ENCODE measurements at places on chromosomes 12 and 14.

- DNase-seq: no peak
These were observed 85.6 kb downstream of the BMP4 start for GRCh38 chr14:53871011-53871410.

GRCh38 chr12:27922531-27923139 is 49.9 kb downstream of the PTHLH start:
- no peak for DNase-seq

DNA sequence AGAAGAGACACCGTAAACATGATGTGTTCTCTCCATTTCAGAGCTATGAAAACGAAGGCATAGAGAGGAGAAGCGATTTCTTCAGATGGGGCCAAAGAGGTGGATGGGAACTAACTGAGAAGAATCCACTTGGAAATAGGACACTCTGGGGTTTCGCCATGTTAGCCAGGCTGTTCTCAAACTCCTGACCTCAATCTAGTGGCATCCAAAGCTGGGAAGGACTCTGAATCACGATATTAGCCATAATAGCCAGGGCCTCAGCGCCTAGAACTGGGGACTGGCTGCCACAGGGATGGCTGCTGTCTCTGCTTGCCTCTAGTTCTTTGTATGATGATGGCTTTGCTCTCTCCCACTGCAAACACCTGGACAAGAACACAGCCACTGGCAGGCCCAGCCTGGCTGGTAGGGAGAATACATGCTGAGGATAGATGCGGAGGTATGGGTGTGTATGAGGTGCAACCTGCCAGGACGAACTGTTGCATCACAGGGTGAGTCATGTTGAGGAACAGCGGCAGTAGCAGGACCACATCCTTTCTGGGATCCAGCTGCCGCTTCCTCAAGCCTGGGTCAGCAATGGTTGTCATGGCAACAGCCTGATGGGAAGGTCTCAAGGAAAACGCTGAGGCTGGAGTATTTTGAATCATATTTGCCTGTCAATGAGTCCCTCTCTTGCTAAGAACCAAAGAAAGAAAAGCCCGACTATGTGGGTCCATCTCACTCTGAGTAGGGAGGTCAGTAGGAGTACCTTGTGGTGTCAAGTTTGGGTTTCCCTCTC is 31.1 kb downstream of the CCDC177 start:
- DNase-seq: peak; percentile 31

DNA sequence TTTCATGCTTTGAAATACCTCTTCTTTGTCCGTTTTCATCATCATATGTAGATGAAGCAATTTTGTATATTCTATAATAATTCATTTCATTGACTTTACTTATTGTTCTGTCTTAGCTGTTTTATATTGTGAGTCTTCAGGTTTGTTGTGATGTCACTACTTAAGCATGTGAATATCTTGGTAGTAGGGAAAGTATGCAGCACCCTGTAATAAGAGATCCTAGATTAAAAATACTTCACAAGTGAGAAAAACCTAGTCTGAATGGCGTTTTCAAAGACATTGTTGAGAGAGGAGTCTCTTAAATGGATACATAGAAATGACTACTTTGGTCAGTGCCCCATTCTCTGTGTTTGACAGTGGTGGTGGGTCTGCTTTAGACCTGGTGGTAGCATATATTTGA is 61.4 kb downstream of the SLC16A7 start:
- no peak for DNase-seq

DNA sequence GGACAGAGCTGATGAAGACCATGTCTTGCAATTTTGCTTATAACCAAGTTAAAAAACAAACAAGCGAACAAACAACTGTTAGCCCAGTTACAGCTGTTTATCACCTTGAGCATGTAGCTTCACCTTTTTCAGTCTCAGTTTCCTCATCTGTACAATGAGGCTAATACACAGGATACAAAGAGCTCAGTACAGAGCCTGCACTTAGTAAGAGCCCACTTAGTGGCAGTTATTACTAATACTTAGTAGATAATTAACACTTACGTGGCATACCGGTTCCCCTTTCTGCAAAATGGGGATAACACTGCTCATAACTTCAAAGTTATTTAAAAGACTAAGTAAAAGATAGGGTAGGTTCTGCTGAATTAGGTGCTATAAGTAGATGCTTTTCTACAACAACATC is 228.0 kb downstream of the MON2 start:
- DNase-seq: no peak

DNA sequence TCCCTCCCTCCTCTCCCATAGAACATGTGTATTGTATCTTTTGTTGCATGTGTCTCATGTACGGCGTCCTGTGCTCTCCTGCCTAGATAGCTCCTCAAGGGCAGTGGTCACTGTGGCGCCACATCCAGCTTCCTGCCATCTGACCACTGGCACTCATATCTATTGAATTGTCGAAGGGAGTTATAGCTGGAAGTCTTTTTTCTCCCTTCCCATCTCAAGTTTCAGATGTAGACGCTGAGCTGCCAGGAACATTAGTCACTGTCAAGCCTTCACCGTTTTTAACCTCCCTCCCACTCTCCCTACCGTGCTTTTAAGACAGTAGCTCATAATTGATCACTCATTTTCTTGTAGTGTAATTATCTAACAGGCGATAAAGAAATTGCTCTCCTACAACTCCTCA is 33.0 kb downstream of the MTHFD1 start:
- DNase-seq: no peak

- peak; percentile 100 for DNase-seq
These were observed at the start of the genes GPR137C and TXNDC16 for GRCh38 chr14:52552063-52552988. Gene GPR137C, plus strand, starts transcription at chr14:52552836. Its CDS starts 312 bp downstream, at chr14:52553148. Gene TXNDC16, minus strand, starts transcription at chr14:52552505. Its CDS starts 8,948 bp downstream, at chr14:52543557.

- DNase-seq: no peak
These were observed 129.4 kb downstream of the PELI2 start for GRCh38 chr14:56247495-56248200.

GRCh38 chr12:13443498-13443897 is 247.0 kb downstream of the EMP1 start:
- DNase-seq: no peak

GRCh38 chr12:66713984-66714383 is 35.1 kb upstream of the GRIP1 start:
- DNase-seq: no peak

DNA sequence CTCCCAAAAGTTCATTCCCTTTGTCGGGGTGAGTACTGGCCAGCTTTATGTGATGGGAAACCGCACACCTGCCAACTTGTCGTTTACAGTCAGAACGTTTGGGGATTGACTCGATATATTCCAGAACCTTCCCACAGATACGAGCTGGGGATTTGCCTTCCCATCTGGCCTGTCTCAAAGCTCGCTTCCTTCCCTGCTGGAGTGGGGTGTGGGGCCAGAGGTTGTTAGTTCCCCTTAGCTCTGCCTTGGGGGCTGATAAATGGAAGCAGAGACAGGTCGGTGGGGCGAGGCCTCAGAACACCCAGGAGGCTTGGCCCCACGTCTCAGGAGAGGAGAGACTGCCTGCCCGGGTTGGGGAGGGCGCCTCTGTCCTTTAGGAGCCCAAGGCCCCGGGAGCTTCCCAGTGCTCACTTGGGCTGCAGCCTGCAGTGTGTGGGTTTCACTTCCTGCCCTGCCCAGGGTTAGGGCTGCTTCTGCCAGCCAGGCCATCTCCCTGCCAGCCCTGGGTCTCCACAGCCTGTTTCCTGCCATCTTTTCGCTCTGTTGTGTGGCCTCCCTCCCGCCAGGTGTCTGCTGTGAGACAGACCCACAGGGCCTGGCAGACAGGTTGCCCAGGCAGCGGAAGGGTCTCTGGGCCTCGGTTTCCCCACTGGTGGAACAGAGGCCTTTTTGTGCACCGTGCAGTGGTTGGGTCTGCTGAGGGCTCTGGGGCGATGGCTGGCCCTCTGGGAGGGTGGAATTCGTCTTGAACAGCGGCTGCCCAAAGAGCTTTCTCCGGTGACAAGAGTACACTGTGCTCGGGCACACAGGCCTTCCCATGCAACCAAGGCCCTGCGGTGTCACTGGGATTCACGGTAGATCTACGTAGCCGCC is 8.1 kb upstream of the TEX22 start:
- no peak for DNase-seq

DNA sequence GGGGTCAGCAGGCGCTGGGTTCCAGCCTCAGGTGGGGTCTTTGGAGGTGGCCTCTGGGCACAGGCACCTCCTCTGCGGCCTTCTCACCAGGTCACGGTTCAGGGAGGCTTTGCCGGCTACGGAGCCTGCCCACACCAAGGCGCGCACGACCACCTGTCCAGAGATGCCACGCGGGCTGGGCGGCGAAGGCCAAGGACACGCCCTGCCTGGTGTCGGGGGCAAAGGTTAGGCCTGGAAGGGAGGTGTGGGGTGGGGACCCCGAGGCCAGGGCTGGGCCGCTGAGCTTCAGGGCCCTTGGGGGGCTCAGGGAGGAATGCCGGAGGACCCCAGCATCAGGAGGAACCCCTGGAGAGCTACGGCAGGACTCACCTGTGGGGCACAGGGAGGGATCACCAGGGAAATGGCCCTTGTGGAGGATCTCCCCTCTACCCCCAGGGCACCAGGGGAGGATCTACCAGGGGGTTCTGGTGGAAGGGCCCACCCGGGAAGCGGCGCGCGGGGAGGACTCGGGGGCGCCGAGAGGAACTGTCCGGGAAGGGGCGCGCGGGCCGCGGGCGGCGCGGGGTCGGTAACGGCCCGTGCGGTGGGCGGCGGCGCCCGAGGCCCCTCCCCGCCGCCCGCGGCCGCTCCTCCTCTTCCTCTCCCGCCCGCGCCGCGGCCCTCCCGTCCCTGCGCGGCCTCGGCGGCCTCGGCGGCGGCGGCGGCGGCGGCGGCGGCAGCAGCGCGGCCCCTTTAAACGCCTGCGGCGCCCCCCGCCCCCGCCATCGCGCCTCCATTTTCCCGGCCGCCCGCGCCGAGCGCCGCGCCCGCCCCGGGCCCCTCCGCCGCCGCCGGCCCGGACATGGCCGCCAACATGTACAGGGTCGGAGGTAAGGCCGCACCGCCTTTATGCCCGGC is at the start of gene MTA1:
TSS of gene MTA1 (plus strand) at position 633 of the 897 bp plus-strand sequence. CDS start at position 842, 209 bp downstream.
- peak; percentile 67 for DNase-seq

GRCh38 chr12:109875572-109876131 is 4.7 kb downstream of the GLTP start:
- DNase-seq: no peak

GRCh38 chr14:79077096-79077495 is 906.9 kb downstream of the NRXN3 start:
- DNase-seq: no peak

DNA sequence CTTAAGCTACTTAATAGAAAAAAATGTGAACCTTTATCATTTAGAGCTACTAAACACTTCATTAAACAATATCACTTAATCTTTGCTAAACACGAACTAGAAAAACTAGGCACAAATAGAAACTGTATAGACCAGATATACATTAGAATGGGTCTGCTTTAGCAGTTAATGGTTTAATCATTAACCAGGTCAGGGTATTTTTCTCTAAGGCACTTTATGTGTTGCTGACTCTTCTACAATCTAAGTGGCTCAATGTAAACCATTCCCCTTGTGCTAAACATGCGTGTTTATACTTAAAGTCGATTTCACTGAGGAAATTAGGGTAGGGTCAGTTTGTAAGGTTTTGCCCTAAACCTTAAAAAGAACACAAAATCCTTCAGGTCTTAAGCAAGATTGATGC is 29.7 kb downstream of the TMCC3 start:
- DNase-seq: no peak

GRCh38 chr14:68825729-68826128 is 32.9 kb upstream of the ZFP36L1 start:
- DNase-seq: no peak

- DNase-seq: no peak
These were observed 23.8 kb upstream of the PPP1CC start for GRCh38 chr12:110766311-110767154.

DNA sequence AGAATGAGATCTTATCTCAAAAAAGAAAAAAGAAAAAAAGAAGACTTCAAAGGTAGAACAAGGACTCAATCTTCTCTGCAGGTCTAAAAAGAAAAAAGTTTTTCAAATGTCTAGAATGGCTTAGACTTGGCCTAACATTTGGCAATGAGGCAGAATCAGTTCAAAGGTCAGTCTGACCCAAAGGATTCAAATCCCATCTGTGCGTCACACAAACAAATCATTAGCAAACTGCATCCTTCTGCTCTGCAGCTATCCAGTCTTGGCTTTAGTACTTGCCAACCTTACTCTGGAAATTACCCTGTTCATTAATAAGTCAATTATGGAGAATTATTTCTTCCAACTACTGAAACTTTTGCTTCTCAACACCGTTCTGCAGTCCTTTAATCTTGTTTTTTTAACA is 3.1 kb downstream of the YAF2 start:
- DNase-seq: no peak

- no peak for DNase-seq
These were observed 144.7 kb upstream of the RFLNA start for GRCh38 chr12:124150168-124150567.

GRCh38 chr12:60803147-60803546 is 1207.3 kb downstream of the SLC16A7 start:
- DNase-seq: no peak

GRCh38 chr14:61466249-61466904 is 145.0 kb downstream of the PRKCH start:
- DNase-seq: no peak

- no peak for DNase-seq
These were observed 24.3 kb downstream of the MNAT1 start for GRCh38 chr14:60758885-60759284.

DNA sequence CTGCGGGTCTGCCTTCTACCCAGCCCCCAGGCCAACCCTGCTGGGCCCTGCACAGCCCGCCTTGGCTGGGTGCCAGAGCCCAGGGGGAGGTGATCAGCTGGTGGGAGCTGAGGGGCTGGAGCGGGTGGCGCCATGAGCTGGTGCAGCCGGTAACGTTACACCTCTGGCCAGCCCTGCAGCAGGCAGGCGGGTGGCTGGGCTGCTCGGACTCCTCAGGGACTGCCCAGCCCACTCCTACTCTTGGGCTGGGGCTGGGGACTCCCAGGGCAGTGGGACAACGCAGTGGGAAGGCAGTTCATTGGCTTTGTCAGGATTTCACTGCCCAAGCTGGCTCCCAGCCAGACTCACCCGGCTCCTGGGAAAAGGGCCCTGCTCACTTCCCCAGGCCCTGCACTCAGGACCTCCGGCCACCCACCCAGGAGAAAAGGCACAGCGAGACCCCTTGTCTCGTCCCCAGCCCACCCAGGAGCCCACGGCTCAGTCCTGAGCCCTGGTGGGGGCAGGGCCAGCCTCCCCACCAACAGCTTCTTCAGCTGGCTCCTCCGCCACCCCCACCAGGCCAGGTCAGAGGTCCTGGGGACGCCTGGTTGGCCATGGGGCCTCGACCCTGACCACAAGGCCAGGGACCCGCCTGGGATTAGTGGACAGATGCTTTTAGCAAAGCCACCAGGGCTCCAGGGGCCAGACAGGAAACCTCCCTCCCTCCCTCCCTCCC is 1.0 kb downstream of the PGF start:
- no peak for DNase-seq

Data from CD4-positive, alpha-beta T cell treated with Interleukin-6 for 4 hours (primary cell).